ENCODE measurements at places on chromosomes 2 and 18.

GRCh38 chr2:60541056-60541651 is 12.3 kb downstream of the BCL11A start:
- DNase-seq: no peak

GRCh38 chr2:85750587-85751575 is 2.9 kb upstream of the ATOH8 start:
- DNase-seq: peak; percentile 81

DNA sequence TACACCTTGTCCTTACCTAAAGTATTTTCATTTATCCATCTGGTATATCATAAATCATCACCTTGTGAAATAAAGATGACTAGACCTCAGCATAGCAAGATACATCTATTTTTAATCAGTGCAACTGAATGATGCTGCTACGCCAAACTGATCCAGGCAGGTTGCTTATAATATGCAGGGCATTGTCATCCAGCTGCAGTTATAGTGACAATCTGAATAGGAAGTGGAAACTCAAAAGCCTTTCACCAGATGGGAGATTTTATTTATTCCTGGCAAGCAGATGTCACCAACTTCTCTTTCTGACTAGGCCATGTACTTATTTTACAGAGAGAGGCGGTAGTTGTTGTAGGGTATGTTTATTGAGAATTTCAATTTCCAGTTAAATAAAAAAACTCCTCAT is 747.3 kb downstream of the ADCYAP1 start:
- no peak for DNase-seq

DNA sequence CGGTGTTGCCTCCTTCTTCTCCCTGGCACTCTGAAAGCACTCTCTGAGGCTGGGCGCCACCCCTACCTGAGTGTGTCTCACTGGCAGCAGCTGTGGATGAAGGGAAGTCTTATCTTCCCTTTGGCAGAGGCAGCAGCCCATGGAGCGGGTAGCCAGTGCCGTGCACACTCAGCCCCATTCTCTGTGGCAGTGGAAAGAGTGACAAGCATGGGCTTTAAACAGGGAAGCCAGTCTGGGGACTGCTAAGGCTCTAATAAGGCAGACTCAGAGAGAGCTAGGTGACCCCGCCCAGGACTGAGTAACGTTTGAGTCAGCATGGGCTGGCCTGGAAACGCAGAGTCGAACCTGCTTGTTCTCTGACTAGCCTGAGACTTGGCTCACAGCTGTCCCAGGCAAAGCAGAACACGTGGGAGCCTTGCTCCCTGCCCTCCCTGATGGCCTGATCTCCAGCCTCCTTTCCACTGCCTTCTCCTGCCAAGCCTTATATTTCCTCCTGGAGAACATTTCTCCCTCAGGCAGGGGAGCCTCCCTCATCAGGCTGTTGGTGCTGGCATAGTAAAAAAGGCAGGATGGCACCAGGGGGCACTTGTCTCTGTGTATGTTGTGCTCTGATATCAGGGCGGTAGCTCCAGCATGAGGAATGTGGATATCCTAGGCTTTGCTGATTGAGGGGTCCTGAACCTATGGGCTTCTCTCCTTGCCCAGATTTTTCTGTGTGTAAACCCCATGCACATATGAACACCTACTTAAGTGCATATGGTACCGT is 93.9 kb upstream of the LGALSL start:
- peak; percentile 67 for DNase-seq

GRCh38 chr18:33928231-33928630 is 296.5 kb downstream of the NOL4 start:
- DNase-seq: no peak

GRCh38 chr2:175605640-175606009 is 396.4 kb downstream of the LNPK start:
- DNase-seq: no peak

DNA sequence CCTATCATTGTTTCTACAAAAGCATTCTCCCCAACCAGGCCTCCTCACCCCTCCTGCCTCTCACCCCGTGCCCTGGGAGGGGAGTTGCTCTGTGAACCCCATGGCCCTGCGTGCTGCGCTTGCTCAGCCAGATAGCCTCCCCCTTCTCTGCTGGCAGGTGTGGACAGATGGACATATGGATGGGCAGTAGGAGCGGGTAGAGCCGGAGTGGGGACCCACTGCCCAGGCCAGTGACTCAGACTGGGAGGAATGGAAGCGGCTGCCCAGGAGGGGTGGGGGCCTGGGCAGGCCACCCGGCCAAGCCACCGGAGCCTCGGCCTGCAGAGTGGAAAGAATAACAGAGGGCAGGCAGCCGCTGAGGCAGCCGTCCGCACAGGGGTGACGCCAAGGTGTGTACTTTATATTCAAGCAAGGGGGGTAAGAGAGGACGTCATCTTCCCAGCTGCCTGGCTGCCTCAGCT is 8.7 kb downstream of the CYP26B1 start:
- no peak for DNase-seq

DNA sequence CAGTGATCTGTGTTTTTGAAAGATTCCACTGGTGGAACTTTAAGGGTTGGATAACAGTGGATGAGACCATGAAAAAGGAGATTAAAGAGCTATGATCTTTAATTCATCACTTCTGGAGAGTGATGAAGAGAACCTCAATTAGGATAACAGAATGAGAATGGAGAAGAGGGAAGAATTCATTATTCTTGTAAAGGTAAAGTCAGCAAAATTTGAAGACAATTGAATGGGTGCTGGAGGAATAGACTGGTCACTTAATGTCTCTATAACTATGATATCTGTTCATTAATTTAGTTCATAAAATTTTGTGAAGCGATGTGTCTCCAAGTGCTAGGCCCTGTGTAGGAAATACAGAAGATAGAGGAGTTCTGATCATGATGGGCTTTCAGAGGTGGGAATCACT is 1013.2 kb upstream of the FANCL start:
- DNase-seq: no peak

DNA sequence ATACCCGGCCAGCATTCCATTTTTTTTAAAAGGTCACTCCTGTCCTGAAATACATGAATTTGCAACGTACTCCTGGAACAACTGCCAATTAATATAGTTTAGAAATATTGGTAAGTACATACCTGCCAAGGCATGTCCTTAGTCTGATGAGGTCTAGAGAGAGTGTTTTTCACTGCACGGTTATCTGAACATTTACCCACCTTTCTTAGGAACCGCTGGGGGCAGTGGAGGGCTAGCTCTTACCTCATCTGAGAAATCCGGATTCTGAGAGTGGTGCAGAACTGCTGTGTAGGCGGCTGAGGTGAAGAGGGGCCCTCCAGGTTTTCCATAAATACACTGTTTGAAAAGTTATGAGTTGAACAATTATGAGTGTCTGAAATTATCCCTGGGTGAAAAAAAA is 133.1 kb upstream of the CCDC195 start:
- no peak for DNase-seq

DNA sequence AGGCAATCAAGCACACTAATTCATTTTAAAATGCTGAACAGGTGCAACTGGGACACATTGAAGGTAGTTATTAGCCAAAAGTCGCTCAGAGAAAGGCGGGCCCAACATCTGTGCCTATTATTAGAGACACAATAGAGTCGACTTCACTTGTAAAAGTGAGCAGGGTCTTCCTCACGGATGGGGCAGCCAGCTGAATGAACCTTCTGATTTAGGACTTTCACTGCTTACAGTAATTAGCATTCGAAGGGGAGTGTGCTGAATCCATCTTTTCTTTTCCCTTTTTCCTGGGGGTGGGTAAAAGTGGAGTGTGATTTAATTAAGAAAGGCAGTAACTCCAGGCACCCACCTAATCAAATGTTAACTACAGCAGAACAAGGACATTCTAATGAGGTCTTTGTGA is 677.7 kb downstream of the DCDC2C start:
- DNase-seq: no peak

DNA sequence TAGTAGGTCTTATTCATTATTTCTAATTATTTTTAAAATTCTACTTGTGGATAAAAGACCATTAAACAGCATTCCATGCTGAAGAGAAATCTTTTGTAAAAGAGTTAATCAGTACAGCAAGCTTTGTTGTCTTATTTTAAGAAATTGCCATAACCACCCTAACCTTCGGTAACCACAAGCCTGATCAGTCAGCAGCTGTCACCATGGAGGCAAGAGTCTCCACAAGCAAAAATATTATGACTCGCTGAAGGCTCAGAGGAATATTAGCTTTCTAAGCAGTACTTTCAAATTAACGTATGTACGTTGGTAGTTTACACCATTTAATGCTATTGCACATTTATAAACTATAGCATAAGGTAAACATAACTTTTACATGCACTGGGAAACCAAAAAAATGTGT is 650.5 kb upstream of the LINC00305 start:
- DNase-seq: no peak

GRCh38 chr2:116545286-116546068 is 1269.0 kb upstream of the DDX18 start:
- no peak for DNase-seq

DNA sequence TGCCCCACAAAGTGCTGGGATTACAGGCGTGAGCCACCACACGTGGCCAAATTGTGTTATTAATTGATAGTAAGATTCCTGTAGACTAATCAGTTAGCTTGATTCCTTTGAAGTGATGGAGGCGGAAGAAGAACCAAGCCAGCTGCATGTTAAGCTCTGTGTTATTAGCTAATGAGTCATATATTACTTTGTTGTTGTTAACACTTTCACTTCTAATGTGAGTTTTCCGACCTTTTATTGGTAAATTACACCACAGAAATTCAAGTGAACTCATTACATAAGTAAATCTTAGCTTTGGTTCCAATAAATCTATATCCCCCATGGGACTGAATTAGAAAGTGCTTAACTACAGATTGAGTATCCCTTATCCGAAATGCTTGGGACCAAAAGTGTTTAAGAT is 20.3 kb downstream of the CHMP1B start:
- no peak for DNase-seq

DNA sequence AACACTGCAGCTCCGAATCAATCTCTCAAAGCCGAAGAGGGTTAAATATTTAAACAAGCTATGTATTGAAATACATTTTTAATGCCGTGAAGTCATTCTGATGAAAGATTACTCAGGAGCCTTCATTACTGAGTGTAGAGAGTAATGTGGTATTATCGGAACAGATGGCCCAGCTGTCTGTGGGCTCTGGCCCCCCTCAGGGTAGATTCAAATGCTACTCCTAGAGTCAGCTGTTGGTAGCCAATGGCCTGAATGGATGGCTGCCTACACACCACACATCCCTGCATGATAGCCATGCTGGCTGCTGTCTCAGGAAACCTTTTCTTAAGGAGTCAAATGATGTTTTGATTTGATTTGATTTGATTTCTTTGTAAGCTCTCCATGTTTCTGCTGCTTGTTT is 732.3 kb upstream of the CELF4 start:
- no peak for DNase-seq

DNA sequence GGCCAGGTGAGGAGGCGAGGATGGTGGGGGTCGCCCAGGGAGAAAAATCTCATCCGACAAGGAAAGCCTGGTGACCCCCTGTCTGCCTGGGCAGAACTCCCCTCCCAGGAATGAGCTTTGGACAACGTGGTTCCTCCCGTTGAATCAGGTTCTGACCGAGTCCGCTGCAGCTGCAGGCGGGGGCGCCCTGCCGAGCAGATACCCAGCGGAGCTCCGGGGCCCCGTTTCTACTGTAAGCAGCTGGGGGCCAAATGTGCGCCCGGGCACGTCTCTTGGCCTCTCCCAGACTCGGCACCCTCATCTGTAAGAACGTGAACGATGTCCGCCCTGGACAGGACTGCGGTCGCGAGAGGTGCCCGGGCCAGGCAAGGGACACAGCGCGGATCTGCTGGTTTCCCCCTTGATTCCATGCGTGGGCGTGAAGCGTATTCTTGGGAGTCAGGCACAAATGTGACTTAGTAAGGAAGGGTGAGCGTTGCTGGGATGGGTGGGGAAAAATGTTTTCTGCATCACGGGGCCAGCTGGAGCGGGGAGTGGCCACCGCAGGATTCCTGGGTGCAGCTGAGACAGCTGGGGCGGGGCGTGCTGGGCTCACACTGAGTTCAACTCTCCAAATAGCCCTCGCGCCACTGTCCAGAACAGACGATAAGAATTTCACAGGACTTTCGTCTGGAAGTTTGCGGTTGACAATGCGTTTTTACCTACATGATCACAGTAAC is 20.2 kb upstream of the TUBB6 start:
- no peak for DNase-seq

DNA sequence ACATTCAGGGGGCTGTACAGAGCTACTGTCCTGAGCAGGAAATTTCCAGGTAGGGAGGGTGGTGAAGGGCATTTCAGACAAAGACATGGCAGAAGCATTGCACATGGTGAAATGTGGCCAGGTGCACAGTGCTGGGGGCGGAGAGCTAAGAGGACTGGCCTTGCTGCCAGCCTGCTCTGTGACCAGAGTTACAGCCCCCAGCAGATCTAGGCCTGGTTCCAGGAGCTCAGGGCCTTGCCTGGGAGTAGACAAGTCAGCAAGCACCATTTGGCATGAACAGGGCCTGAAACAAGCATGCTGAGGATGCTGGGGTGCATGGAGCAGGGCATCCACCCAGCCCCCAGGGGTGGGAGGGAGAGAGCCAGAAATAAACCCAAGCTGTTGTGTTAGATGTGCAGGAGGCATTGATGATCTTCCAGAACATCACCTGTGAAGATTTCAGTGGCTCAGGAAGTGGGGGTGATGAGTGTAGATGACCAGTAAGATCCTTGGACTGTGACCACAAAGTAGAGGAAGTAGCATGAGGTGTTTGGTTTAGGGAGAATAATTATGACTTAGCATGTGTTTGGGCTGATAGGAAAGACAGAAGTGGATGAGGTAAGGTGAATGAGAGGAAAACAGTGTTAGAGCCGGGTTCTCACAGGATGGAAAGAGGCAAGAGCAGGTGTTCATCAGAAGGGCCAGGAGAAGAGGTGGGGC is 61.1 kb downstream of the COA5 start:
- DNase-seq: no peak

- no peak for DNase-seq
Measured at GRCh38 chr2:110655701-110656100, 22.2 kb downstream of the BUB1 start.

GRCh38 chr2:216071111-216071851 is 10.3 kb downstream of the PECR start:
- DNase-seq: no peak

- DNase-seq: no peak
Measured at GRCh38 chr18:48530399-48531081, 8.3 kb upstream of the CTIF start.

GRCh38 chr2:25615386-25615785 is 58.0 kb downstream of the DTNB start:
- no peak for DNase-seq

DNA sequence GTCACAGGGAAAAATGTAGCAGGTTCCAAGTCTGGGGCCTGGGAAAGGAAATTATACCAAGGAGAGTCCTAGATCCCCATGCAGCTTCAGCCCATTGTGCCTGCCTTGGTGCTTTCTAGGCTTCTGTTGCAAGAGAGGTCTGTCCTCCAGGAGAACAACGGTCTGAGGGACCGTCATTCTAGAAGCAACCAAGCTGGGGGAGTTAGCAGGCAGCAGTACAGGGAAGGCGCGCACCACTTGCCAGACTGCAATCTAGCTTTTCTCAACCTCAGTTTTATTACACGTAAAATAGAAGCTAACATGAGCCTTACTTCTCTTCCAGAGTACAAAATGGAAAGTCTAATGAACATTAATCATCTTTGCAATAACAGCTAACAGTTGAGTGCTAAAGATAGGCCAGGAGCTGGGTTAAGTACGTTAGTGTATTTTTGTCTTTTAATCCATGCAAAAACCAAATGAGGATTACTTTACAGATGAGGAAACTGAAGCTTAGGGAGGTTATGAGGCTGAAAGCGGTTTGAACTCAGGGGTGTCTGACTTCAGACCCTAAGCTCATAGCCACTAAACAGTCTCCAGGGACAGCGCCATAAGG is 1.9 kb downstream of the TCF23 start:
- DNase-seq: no peak

- DNase-seq: peak; percentile 30
Measured at GRCh38 chr18:32899819-32900218, 127.0 kb upstream of the KLHL14 start.

- no peak for DNase-seq
Measured at GRCh38 chr18:48571639-48572384, 33.0 kb downstream of the CTIF start.
